ENCODE measurements at places on chromosomes 16 and 17. TPM values are rescaled to one million over a fixed set of nuclear protein-coding genes. Genes with fewer than 3 reads are reported as not detected.

The TMEM208 gene
- total RNA-seq, result 11.5 TPM

The EXOSC6 gene
- total RNA-seq, result 11.3 TPM

The TNFRSF12A gene
- 66.2 TPM for total RNA-seq

The SDR42E2 gene
- total RNA-seq, result 0.08 TPM

DNA sequence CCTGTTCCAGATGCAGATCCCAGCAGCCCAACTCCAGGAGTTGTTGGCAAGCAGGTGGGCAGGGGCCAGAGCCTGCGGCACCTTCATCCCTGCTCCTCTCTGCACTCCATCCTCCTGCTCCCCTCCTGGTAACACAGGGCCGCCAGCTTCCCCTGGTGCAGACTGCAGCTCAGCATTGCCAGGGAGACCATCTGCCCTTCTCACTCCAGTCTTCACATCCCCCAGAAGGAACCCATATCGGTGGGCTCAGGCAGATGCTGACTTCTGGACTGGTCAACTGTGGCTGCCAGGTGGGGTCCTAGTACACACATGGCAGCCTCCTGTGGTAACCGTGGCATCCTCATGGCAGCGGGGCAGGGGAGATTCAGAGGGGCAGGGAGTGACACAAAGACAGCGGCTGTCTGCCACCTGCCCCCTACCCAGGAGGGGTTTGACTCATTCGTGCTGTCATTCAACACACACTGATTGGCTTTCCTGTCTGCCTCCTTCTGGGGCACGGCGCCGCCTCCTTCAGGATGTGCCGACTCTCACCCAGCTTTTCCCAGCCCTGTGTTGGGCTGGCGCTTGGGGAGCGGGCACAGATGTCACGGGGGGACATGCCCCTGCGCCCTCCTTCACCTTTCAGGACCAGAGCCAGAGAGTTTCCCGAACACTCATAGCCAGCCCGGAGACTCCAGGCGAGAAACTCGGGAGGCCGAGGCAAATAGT is 120.9 kb downstream of the CMIP start:
- H3K36me3 ChIP-seq, result no peaks in the 10 kb centered on the region
- no peak overlapping the region for H3K27ac ChIP-seq
- no peaks in the 10 kb centered on the region for H3K27me3 ChIP-seq
- peaks cover 12% of the 10 kb centered on the region for H3K4me1 ChIP-seq

GRCh38 chr16:61812251-61812650 is 224.0 kb downstream of the CDH8 start:
- no peaks in the 10 kb centered on the region for H3K4me1 ChIP-seq
- H3K27ac ChIP-seq, result no peak overlapping the region
- no peaks in the 10 kb centered on the region for H3K27me3 ChIP-seq
- no peak for DNase-seq
- no peak overlapping the region for H3K4me3 ChIP-seq

- H3K4me3 ChIP-seq, result no peak overlapping the region
- no peaks in the 10 kb centered on the region for H3K4me1 ChIP-seq
- H3K36me3 ChIP-seq, result no peaks in the 10 kb centered on the region
- H3K27me3 ChIP-seq, result no peaks in the 10 kb centered on the region
- no peak overlapping the region for H3K27ac ChIP-seq
These were observed 17.1 kb upstream of the DOK4 start for GRCh38 chr16:57503366-57503765.

GRCh38 chr16:13436641-13437412 is 483.1 kb upstream of the ERCC4 start:
- no peak overlapping the region for H3K4me3 ChIP-seq
- H3K36me3 ChIP-seq, result no peaks in the 10 kb centered on the region
- H3K4me1 ChIP-seq, result no peaks in the 10 kb centered on the region
- peaks cover 33% of the 10 kb centered on the region for H3K27me3 ChIP-seq

DNA sequence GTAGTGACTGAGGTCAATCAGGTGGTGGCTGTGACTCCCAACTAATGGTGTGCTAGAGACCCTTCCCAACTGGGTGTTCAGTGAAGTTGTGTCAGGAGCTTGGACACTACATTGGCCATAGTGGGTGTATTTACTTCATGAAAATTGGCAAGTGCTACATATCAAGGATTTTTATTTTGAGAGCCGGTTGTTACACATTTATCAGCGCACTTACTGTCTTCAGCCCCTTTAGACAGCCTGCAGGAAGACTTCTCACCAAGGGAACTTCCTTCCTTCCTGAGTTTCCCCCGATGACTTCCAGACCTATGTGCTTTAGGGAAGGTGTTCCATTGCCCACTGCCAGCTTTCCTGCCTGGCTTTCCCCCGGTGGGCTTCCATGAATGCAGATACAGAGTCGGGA is 261.2 kb downstream of the CBLN1 start:
- H3K4me1 ChIP-seq, result no peaks in the 10 kb centered on the region
- no peak for DNase-seq
- no peak overlapping the region for H3K4me3 ChIP-seq
- H3K27ac ChIP-seq, result no peak overlapping the region
- H3K27me3 ChIP-seq, result peaks cover 48% of the 10 kb centered on the region
- H3K36me3 ChIP-seq, result no peaks in the 10 kb centered on the region

- H3K27me3 ChIP-seq, result no peaks in the 10 kb centered on the region
- H3K27ac ChIP-seq, result peak within 1 kb of the TSS; percentile 11
- peaks cover 9% of the 10 kb centered on the region for H3K36me3 ChIP-seq
These were observed at the start of gene CEP295NL for GRCh38 chr17:78903101-78903779. Gene CEP295NL (minus strand): TSS chr17:78903201. CDS start chr17:78901828, 1,373 bp downstream.

- no peaks in the 10 kb centered on the region for H3K27me3 ChIP-seq
- H3K27ac ChIP-seq, result peak overlapping the region; percentile 99
- no peak overlapping the region for H3K4me3 ChIP-seq
- H3K4me1 ChIP-seq, result peaks cover 52% of the 10 kb centered on the region
- no peaks in the 10 kb centered on the region for H3K36me3 ChIP-seq
These were observed 1.1 kb upstream of the EMP2 start for GRCh38 chr16:10581507-10581906.

DNA sequence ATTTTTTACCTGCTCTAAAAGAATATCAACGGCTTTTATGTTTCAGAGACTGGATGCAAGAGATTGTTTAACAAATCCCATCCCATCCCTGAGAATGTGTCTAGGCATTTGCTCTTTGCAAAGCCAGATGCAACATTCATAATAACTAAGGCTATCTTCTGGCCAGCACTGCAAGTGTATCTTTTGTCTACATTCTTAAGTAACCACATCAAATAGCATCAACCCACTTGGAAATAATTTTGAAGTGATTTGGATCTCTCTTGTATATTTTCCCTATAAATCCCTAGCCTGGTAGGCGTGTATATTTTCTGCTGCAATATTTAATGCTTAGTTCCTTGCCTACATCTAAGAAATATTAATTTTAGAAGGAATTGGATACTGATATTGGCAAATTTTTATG is 64.3 kb downstream of the PIGL start:
- no peak overlapping the region for H3K27ac ChIP-seq
- no peaks in the 10 kb centered on the region for H3K27me3 ChIP-seq
- no peak overlapping the region for H3K4me3 ChIP-seq
- H3K4me1 ChIP-seq, result peaks cover 13% of the 10 kb centered on the region

DNA sequence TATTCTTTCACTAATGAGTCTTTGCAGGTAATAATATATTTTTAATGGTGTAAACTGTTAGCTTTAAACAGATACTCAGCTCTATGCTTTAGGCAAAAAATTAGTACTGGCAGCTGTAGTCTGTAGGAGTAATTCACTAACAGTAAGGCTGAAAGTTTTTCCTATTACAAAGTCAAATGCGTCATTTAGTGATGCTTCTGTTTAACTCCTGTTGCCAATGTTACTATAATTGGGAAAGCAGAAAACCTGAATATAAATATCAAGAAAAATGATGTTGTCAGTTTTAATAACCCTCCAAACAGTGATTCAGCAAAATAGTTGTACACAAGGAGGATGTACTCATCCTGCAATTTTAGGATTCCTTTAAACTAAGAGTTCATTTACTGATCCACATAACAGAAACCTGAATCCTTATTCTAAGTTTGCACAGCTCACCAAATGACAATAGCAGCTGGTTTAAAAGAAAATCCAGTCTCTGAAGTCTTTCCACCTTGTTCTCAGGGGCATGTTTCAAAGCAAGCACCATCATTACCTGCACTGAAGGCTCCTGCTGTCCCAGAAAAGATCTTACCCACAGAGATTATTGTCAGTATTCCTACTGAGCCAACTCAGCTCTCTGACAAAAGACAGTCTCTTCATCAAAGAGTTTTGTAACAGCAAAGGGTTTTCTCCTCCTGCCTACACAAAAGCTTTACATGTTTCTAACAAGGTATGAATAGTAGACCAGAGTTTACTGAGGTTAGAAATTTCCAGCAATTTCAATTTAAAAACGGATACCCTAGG is 4.2 kb downstream of the CDR2 start:
- no peak overlapping the region for H3K4me3 ChIP-seq
- peak overlapping the region; percentile 49 for H3K27ac ChIP-seq
- H3K4me1 ChIP-seq, result peaks cover 56% of the 10 kb centered on the region
- H3K36me3 ChIP-seq, result no peaks in the 10 kb centered on the region
- DNase-seq, result no peak

- H3K4me3 ChIP-seq, result no peak overlapping the region
- DNase-seq, result no peak
- no peaks in the 10 kb centered on the region for H3K27me3 ChIP-seq
These were observed 145.2 kb downstream of the CLEC16A start for GRCh38 chr16:11089504-11090124.

DNA sequence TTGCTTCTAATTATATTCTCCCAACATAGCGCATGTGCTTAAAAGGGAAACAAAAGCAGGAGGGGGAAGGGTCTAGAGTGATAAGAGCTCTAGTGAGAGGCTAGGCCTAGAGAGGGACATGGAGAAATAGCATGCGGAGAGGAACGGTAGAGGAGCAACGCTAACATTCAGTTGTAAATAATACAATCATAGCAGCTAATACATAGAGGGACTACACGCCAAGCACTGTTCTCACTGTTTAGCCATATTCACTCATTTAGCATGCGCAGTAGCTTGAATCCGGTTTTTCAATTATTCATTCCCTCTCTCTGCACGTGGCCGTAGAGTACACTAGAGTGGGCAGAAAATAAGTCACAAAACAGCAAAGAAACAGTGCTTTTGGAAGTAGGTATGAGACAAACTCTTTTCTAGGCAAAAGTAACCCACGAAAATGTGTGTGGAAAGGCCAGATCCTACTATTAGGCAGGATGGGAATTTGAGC is 1.7 kb upstream of the ALOX12 start:
- no peak for DNase-seq
- H3K27ac ChIP-seq, result no peak overlapping the region
- H3K4me1 ChIP-seq, result peaks cover 19% of the 10 kb centered on the region
- no peak overlapping the region for H3K4me3 ChIP-seq
- peaks cover 12% of the 10 kb centered on the region for H3K36me3 ChIP-seq

- no peak overlapping the region for H3K4me3 ChIP-seq
- no peaks in the 10 kb centered on the region for H3K36me3 ChIP-seq
- no peaks in the 10 kb centered on the region for H3K27me3 ChIP-seq
- H3K27ac ChIP-seq, result no peak overlapping the region
- peaks cover 7% of the 10 kb centered on the region for H3K4me1 ChIP-seq
- no peak for DNase-seq
These were observed 368.0 kb downstream of the FOXL1 start for GRCh38 chr16:86946396-86946795.

DNA sequence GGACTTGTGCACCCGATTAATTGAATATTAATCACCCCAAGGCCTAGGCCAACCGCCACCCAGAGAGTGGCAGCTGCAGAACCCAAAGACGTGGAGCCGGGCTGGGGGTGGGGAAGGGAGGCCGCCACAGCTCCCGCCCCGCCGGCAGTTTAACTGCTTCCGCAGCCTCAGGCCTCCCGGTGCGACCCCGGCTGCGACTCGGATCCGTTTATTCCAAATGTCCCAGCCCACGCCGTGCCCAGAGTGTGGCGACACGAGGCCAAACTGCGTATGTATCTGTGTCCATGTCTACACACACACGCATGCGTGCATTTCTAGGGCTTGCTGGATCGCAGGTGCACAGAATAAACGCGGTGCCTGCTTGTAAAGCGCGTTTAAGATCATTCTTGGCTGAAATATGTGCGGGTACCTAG is 802 bp upstream of the TOB1 start:
- H3K4me1 ChIP-seq, result peaks cover 62% of the 10 kb centered on the region
- peak overlapping the region; percentile 94 for H3K4me3 ChIP-seq
- no peaks in the 10 kb centered on the region for H3K27me3 ChIP-seq
- peaks cover 14% of the 10 kb centered on the region for H3K36me3 ChIP-seq
- peak overlapping the region; percentile 100 for H3K27ac ChIP-seq

DNA sequence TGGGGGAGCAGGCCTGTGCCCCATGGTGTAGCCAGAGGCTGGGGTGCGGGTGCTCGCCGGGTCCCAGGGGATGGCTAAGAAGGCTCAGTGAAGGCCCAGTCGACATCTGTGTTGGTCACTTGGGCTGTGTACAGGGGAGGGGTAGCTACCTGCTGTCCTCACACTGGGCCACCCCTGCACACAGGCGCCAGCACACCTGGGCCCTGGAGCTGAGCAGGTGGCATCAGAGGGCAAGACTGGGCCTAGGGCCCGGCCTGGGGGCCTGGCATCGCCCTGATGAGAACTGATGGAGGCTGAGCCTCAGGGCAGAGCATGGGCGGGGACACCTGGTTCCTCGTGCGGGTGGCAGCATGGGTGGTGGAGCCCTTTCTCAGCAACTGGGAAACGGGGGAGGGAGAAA is 870 bp upstream of the CTRB2 start:
- no peaks in the 10 kb centered on the region for H3K4me1 ChIP-seq
- H3K27ac ChIP-seq, result no peak overlapping the region
- no peak overlapping the region for H3K4me3 ChIP-seq
- no peaks in the 10 kb centered on the region for H3K36me3 ChIP-seq
- peaks cover 12% of the 10 kb centered on the region for H3K27me3 ChIP-seq

DNA sequence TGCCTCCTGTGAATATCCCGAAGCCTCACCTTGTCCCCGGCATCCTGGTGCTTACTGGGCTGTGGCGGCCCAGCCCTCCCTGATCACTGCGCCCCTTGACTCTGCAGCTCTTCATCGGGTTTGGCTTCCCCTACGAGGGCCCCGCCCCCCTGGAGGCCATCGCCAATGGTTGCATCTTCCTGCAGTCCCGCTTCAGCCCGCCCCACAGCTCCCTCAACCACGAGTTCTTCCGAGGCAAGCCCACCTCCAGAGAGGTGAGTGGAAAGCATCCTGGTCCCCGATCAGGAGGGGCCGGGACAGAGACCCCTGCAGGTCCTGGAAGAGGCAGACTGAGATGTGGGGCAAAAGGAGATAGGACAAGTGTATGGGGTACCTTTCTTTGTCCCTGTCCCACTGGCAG is 72.1 kb downstream of the MGAT5B start:
- no peaks in the 10 kb centered on the region for H3K4me1 ChIP-seq
- H3K27me3 ChIP-seq, result peaks cover 84% of the 10 kb centered on the region
- H3K36me3 ChIP-seq, result no peaks in the 10 kb centered on the region
- H3K27ac ChIP-seq, result no peak overlapping the region

GRCh38 chr17:34379868-34380267 is 16.8 kb upstream of the CCL1 start:
- no peak overlapping the region for H3K27ac ChIP-seq
- no peak overlapping the region for H3K4me3 ChIP-seq
- DNase-seq, result no peak

GRCh38 chr16:7246578-7246977 is 86.1 kb upstream of the RBFOX1 start:
- no peaks in the 10 kb centered on the region for H3K36me3 ChIP-seq
- H3K27me3 ChIP-seq, result peaks cover 27% of the 10 kb centered on the region
- no peak overlapping the region for H3K27ac ChIP-seq
- H3K4me1 ChIP-seq, result no peaks in the 10 kb centered on the region
- no peak for DNase-seq

Data from left ventricle myocardium inferior (tissue), 1 donor.